ENCODE measurements at places on chromosomes 12 and 14.

- no peak for DNase-seq
Measured at GRCh38 chr14:80787876-80788275, 153.7 kb downstream of the CEP128 start.

DNA sequence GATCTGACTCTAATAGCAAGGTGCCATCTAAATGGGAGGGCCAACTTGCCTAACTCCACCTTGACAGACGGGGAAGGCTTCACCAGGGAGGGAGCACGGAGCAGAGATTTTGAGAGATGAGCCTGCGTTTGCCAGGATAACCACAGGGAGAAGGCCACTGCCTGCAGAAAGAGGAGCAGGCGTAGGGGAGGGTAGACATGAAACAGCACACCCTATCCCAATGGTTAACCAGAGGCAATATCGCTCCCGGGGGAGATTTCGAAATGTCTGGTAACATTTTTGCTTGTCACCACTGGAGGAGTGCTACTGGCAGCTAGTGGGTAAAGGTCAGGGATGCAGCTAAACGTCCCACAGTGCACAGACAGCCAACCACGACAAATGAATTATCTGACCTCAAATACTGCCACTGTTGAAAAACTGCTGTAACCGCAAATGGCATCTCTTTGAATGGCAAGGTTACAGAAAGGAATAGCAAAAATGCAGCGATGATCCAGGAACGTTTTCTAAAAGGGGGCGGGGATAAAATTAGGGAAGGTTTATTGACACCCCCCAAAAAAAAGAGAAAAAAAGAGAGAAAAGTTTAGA is 126.0 kb upstream of the ATF7IP start:
- DNase-seq, result no peak

- no peak for DNase-seq
Measured at GRCh38 chr12:107487011-107487680, 198.5 kb upstream of the PWP1 start.

DNA sequence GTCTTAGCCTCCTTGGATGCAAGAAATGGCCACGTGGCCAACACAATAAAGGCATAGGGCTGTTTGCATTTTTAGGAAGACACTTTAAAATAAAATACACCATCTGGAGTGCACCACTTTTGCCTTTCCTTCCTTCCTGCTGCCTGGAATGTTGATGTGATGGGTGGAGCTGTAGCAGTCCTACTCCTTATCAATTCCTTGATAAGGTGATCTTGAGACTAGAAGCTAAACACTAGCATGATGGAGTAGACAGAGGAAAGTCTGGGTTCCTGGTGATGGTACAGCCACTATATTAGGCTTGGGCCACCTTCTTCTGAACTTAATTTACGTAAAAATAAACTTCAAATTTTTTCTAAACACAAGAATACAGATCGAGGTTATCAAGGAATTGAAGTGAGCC is 2.9 kb upstream of the GLT1D1 start:
- no peak for DNase-seq

DNA sequence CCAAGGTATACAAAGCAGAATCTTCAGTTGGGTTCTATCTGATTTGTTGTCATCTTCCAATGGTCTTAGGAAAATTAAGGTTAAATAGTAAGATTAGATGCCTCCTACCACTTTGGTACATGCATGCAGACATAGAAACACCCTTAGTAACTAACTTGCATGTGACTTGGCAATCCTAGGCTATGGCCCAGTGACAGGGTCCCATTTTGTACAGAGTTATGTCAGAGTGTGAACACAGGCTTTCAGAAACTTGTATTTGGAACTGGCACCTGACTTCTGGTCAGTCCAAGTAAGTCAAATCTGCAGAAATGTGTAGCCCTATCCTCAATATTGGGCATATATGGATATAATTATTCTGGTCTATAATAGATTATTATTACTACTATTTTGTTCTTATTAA is 53.1 kb downstream of the DAD1 start:
- DNase-seq, result no peak

DNA sequence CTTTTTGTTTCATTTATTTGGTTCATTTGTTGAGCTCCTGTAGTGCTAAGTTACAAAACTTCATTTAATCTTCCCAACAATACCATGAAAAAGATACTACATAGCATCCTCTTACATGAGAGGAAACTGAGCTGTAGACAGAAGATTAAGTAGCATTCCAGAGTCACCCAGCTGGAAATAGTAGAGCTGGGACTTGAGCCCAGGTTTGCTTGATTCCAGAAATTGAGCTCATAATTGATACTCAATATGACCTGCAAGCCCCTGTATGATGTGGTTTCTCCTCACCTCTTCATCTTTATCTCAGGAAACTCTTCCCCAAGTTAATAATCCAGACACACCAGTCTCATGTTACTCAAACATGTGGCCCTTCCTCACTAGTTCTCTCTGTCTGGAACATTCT is 87.0 kb upstream of the DAAM1 start:
- DNase-seq, result no peak

GRCh38 chr14:75183225-75183624 is 6.8 kb upstream of the TMED10 start:
- no peak for DNase-seq

All from COR-L47 (cell line).